ENCODE measurements at places on chromosomes 2 and 18.

GRCh38 chr2:123073371-123073770, 951.7 kb upstream of the CNTNAP5 start:
- no peak for DNase-seq

DNA sequence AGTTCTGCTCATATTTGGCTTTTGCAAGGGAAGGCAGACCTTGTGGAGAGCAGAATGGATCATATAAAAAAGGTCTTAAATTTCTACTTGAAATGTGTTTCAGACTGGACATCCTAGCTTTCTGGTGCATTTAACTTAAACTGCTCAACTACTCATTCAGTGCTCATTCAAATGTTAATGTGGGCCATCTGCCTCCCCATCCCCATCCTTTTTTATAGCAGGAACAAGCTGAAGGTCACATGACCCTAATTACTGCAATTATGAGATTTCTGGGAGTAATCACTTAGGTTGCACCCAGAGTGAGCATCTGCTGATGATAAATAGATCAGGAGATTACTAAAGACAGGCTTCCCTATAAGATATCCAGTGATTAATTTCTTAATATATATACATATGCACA, 96.1 kb downstream of the MAP2 start:
- DNase-seq = no peak

GRCh38 chr18:76161983-76162382, 333.1 kb downstream of the ZNF516 start:
- DNase-seq = no peak

- DNase-seq = no peak
These were observed 42.4 kb upstream of the IGFBP2 start for GRCh38 chr2:216590780-216591179.

DNA sequence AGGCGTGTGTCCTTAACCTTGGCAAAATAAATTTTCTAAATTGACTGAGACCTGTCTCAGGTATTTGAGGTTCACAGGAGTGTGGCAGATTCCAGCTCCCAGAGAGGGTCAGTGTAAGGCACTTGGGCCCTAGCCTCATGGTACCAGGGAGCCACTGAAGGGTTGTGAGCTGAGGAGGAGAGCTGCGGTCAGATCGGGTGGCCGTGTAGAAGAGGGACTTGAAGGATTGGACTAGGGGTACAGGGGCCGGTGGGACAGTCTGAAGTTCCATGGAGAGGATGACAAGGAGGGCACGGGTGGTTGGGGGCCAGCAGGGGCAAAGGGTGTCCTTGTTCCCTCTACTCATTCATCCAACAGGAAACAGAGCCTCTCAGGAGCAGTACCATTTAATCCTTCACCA, 327.0 kb upstream of the HS6ST1 start:
- no peak for DNase-seq

DNA sequence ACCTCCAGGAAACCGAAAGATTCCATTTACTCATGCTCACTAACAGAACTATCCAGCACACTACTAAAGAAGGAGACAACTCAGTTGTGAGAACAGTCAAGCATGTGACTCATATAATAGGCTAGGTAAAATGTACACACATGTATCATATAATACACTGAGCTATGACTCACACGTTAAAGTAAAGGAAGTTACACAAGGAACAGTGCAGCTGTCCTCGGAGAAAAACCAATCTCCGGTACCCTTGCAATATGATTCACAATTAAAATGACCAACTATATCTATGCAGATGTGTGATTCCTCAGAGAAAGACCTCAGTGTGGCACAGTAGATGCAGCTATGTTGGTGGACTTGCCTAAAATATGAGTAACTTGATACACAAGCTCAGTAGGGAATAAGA, 76.5 kb downstream of the STRN start:
- peak; percentile 73 for DNase-seq

GRCh38 chr2:190953257-190953656, 60.7 kb downstream of the STAT1 start:
- DNase-seq = no peak

- no peak for DNase-seq
These were observed 36.8 kb upstream of the ERCC3 start for GRCh38 chr2:127330753-127331152.

DNA sequence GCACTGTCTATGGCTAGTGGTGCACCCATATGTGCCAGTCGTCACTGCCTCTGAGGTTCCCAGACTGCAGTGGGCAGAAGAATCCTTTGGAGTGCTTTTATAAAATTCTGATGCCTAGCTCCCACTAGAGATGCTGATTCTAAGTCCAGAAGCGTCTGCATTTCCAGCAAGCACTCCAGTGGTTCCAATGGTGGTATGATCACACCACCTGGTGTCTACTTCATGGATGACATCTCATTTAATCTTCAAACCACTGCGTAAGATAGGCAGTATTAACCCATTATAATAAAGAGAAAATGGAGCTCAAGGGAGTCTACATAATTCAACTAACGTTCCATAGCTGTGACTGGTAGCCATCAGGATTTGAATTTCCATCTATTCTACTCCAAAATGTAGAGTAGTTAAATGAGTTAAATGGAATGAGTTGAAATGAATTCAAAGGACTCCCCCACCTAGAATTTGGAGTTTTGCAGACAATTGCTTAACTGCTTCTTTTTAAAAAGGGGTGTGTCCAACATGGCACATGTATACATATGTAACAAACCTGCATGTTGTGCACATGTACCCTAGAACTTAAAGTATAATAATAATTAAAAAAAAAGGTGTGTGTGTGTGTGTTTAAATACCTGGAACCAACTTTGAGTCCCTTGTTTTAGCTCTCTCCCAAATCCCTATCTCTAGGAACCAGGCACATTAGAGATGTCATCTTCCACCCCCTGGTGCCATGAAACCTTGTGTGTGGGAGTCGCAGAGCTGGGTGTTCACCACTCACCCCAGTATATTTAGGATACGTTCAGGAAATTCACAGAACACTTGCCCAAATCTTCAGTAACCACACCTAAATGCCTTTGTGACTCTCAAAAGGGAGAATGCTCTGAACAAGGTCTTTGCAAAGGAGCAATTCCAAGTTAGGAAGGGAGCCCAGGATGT, 14.1 kb downstream of the LAMA3 start:
- peak; percentile 45 for DNase-seq

GRCh38 chr18:3062798-3063680, 50.1 kb upstream of the LPIN2 start:
- no peak for DNase-seq

GRCh38 chr2:186884587-186884986, 35.6 kb upstream of the ZSWIM2 start:
- no peak for DNase-seq

- no peak for DNase-seq
These were observed 8.6 kb upstream of the MTX2 start for GRCh38 chr2:176260689-176261088.

DNA sequence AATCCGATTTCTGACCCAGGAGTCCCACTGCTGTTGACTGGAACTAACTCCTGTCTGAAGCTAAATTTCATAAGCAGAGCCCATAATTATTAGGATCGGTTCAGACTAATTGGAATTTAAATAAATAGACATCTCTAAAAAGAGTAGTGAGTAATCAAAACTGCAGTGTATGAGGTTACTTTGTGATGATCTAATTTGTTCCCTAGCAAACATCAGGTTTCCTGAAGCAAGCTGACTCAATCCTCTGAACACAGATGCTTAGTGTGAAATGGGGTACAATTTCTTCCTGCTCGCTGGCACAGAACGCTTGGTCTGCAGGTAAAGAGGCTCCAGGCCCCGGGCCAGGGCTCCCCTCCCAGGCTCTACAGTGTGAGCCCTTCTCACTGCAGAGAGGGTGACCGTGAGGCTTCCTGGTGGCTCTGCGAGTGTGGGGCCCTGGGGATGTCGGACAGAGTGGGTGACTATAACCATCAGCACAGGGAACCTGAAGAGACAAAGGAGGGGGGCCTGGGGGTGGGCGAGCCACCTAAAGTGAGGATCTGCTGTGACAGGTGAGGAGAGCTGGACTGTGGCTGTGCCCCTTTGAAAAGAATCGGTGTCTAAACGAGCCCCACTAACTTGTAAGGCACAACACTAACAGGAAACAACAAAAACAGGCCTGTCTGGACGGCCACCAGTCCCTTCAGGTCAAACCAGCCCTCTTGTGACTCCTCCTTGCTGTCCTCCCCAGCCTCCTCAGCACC, 20.2 kb downstream of the CHST10 start:
- DNase-seq = no peak

GRCh38 chr2:232276733-232277313, 101.7 kb upstream of the ALPP start:
- no peak for DNase-seq

GRCh38 chr2:48530033-48530811, at the start of gene STON1:
STON1 (plus strand) TSS chr2:48530154; CDS start chr2:48580634, 50,480 bp downstream.
- DNase-seq = no peak

All from COLO829 (cell line).